Pulmonary artery endothelial cell (primary cell): ENCODE measurements at places on chromosomes 1 and 21. TPM values are rescaled to one million over a fixed set of nuclear protein-coding genes. Genes with fewer than 3 reads are reported as not detected.

DNA sequence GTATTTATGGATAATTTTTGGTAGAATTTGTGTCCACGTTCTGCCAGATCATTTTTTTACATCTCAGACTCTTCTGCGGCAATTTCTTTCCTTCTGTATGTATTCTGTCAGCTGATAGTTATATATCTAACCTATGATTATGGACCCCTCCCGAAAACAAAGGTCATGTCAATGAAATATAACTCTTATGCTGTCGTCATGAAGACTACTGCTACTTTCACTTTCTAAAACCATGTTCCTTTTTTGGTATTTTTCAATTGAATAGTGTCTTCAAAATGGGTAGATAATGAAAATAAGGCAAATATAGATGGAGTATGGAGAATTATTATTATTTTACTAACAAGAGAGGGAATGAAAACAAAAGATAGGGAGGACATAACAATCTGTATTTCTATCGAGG is 3.2 kb downstream of the ANGPTL1 start:
- no peak for DNase-seq

Gene FAAP20
- total RNA-seq: 19.8 and 25.1 TPM in 2 replicates

DNA sequence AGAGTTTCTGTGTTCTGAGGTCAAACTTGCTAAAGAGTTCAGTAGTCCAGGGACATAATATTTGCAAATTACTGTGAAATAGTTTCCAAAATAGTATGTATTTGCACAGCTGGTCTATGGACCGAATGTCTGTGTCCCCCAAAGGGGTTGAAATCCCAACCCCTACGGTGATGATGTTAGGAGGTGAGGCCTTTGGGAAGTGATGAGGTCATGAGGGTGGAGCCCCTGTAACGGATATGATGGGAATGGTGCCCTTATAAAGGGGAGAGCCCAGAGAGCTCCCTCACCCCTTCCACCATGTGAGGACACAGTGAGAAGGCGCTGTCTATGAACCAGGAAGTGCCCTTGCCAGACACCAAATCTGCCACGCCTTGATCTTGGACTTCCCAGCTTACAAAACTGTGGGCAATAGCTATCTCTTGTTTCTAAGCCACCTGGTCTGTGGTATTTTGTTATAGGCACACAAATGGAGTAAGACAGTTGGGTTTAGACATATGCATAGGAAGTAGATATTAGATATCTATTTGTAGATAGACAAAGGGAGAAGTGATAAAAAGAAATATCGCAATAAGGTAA is 21.7 kb downstream of the RNF187 start:
- DNase-seq: no peak

Gene GPR25
- not detected in 2 replicates for total RNA-seq

Gene PRRX1
- total RNA-seq: 1.3 and 2.2 TPM in 2 replicates

- DNase-seq: no peak
Measured at GRCh38 chr1:74425676-74426075, 86.7 kb downstream of the LRRC53 start.

Gene SLC25A34
- total RNA-seq: 0.20 and 0.42 TPM in 2 replicates

DNA sequence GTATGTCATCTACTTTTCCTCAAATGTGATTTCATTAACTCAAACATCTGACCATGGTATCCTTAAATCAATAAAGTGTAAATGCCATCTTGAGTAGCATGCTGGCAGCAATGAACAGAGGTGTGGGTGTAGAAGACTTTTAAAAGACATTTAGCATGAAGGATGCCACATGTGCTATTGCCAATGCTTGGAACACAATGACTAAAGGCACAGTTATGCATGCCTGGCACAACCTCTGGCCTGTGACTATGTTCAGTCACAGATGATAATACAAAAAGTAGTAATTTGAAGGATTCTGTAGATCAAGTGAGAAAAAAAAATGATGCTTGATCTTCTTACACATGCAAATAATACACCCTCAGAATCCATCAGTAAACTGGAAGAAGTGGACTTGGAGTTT is 938.9 kb upstream of the ADGRL4 start:
- no peak for DNase-seq

- DNase-seq: no peak
Measured at GRCh38 chr1:159430985-159431384, 1.0 kb upstream of the OR10J4 start.

DNA sequence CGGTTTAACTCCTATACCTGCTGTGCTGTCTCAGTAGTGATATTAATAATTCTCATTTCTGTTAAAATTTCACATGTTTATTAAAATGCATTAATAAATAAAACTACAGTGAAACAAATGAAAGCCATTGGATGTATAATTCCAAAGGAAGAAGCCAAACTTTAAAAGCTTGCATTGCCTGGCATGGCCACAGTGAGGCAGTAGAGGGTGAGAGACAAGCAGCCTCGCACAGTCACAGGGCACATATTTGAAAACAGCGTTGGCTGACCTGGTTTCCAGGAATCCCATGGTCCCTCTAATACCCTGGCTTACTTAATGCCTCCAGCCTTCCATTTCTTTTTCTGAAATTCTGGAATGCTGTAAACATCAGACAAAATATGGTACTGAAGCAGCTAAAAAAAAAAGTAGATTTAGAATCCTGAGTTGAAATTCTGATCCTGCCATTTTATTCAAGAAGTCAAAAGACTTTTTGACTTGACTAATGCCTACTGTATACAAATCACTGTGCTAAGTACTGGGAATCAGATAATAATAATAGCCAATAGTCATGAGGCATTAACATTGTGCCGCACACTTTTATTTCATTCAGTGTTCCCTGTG is 6.7 kb upstream of the RNASEL start:
- no peak for DNase-seq

- DNase-seq: no peak
Measured at GRCh38 chr1:205532026-205532898, 27.8 kb downstream of the CDK18 start.

Gene PLA2G2F
- not detected in 2 replicates for total RNA-seq

- no peak for DNase-seq
Measured at GRCh38 chr1:232029315-232029714, 402.7 kb downstream of the DISC1 start.

DNA sequence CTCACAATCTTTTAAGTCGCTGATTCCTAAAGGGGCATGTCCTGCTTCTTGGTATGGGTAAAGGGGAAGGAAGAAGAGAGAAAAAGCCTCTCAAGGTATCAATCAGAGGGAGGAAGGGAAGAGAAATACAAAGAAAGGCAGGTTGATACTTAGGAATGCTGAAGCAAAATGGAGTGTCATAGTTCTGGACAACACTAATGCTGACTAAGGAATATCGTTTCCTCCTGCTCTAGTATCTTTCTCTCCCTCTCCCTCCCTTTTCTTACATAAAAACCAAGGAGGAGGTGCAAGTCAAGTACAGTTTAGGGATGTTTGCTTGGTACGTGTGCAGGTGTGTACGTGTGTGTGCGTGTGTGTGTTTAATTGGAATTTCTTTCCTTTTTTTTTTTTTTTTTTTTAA is 44.9 kb upstream of the IL12RB2 start:
- DNase-seq: no peak

GRCh38 chr1:21346365-21347071 is 56.3 kb upstream of the ECE1 start:
- no peak for DNase-seq

Gene CLCA1
- not detected in 2 replicates for total RNA-seq

DNA sequence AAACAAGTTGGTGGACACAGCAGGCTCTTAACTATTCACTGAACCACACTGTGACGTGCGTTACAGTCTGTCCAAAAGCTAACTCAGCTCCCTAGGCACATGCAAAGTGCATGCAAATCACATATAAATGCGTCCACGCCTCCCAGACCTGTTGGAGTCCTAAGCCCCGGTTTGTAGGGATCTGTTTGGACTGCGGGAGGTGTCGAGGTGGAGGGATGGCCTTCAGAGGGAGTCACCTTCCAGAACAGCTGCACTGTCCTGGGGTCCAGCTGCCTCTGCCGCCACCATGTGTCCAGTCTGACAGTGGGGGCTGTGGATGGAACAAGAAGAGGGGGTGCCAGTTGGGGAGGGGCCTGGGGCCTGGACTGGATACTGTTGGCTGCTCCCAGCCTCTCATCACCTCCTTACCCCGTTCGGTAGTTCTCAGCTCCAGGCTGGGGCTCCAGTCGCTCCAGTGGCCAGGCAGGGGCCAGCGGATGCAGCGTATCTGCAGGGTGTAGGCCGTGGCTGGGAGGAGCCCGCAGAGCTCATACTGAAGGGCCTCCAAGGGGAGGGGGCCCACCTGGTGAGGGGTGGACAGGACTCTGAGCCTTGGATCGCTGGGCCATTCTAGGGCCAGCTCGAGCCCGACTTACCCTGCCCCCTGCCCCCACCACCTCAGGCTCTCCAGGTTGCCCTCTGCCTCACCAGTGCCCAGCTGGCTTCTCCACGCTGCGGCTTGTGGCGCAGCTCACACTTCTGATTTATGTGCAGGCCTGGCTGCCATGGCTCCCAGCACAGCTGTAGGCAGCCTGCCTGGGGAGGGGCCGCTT is 7.9 kb upstream of the MRPS15 start:
- no peak for DNase-seq

DNA sequence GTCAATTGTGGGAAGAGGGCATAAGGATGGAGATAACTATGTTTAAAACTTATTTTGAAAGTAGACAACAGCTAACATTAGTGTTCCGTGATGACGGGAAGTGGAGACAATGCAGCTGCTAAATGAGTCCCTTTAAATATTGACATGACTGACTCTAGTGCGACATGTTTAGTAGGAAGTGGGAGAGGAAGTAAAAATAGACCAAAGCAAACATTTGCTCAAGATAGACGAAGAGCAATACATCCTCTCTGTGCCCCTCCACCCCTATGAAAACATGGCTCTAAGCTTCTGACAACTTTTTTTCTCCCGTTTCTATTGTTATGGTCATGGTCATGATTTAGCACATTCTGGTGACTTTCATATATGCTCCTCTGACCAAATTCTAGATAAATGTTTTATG is 60.0 kb upstream of the HMCN1 start:
- no peak for DNase-seq

DNA sequence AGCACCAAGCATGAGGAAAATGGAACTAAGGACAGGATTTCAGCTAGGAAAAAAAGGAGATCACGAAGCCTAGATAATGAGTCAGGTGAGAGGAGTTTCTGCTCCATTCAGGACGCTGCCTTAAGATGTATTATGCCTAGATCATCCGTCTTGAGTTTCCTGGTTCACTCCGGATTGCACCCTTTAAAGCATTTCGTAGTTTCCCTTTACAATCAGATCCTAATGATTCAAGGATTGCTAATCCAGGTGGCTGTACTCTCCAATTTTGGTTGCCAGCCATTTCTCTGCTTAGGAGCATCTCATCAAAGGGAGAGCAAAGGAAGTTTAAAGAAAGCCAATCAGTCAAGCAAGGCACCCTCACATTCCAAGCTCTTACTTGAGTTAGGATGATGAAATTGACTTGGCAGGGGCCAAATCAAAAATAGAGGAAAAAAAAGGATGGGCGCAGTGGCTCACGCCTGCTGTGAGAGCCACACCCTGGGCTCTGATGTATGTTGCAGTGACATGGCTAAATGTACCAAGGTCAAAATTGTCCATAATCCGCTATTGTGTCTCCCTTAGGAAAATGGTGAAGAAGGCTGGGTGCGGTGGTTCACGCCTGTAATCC is 156.9 kb upstream of the SOD1 start:
- DNase-seq: no peak

Gene ELOA
- total RNA-seq: 22.9 and 27.3 TPM in 2 replicates

Gene NUP210L
- total RNA-seq: 0.07 and 0.11 TPM in 2 replicates

DNA sequence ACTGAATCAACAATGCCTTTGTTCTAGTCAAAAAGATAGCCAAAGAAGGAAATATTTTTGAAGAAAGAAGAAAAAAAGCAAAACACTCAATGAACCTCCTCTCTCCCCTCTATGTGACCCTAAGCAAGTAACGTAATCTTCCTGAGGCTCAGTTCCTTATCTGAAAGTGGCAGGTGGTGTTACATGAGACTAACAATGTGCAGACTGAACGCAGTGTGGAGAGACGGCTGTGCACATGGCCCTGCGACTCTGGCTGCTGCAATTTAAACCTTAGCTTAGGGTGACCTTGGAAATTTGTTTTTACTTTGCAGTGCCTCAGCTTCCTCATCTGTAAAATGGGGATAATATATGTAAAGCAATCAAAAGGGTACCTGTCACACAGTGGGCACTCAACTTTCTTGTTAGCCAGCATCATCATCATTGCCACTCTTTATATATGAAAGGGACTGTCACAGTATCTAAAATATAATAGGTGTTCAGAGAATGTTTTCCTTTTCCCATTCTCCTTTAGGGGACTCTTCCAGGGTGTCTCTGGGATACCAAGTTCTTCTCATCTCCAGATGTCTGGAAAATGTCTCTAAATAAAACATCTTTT is 100.1 kb upstream of the JUN start:
- DNase-seq: peak; percentile 98

Gene PATJ
- total RNA-seq: 2.9 and 4.0 TPM in 2 replicates

Gene CHRM3
- total RNA-seq: 1.6 TPM in 1 of 2 replicates, not detected in the other

GRCh38 chr1:55579332-55580001 is 364.3 kb upstream of the USP24 start:
- no peak for DNase-seq

DNA sequence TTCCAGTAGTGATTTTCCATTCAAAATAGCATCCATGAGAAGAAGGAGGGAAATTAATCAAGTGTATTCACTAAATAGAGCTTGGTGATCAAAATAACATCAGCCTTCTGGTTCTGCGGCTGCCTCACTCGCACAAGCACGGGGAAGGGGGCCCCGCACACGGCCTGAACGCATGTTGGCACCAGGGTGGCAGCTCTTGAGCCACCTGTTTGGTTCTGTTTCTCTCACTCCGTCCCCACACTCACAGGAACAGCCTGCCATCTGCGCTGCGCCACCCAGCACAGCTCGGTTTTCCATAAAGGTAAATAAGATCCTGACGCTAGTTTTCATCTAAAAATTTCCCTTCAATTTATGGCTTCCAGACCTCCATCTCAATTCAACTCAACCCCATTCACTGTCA is 49.4 kb downstream of the TIAM1 start:
- DNase-seq: no peak

Gene FAM151A
- total RNA-seq: not detected in 2 replicates

Gene SETSIP
- total RNA-seq: 0.20 and 1.2 TPM in 2 replicates

- DNase-seq: no peak
Measured at GRCh38 chr21:35352793-35353192, 303.7 kb upstream of the RUNX1 start.

GRCh38 chr1:13764588-13765332 is 64.8 kb downstream of the PRDM2 start:
- DNase-seq: no peak

Gene BRDT
- not detected in 2 replicates for total RNA-seq

GRCh38 chr1:192379554-192379953 is 62.8 kb downstream of the RGS21 start:
- no peak for DNase-seq

Gene GRHL3
- total RNA-seq: not detected in 2 replicates

DNA sequence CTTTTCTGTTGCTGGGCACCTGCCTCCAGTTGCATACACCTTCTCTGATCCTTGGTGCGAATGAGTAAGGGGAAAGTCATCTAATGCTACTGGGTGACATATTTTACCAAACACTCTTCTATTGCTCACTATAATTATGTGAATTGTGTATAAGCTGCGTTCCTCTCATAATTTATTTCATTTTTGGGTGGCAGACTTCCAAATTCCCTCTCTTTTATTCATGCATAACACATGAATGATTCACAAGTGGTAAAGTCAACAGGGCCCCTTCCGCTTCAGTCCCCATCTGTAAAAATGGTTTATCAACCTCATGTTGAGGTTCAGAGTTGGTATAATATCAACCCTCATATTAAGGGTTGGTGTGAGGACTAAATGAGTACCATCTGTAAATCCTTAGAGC is 3.2 kb upstream of the QSOX1 start:
- DNase-seq: peak; percentile 73

- no peak for DNase-seq
Measured at GRCh38 chr1:70994753-70995268, 52.8 kb downstream of the PTGER3 start.
